T47D (cell line): ENCODE measurements at places on chromosomes 4 and X.
A peak's percentile ranks its signal among the peaks of the same experiment; 100 is the strongest.

DNA sequence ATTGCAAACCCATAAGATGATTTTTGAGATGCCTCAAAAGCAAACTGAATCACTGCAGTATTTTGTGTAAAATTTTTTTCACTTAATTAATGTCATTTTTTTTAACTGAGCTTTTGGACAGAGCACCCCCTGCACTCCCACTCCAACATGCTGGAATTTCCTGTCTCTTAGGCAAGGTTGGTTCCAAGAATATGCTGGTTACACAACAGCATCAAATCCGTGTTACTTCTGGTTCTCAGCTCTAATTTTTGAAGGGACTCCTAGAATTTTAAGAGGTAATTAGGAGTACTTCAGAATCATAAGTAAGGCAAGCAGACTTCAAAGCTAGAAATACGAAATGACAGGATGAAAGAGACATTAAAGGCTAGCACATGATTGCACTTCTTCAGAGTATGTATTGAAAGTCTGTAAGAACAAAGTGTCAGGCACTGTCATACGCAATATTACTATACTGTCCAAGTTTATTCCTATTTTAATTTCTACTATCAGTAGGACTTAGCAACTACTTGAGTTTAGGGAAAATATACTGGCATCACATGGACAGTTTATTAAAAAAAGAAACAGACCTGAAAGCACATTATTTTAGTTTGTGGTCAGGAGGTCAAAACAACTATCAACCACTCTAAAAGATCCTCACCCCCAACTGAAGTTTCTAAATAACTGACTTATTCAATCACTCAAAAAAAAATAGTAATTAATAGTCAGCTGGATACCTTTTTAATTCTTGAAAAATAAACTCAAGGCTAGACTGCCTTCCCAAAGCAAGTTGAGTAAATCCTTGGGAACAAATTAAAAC, 1.6 kb upstream of the JCHAIN start:
- no peak for DNase-seq

- DNase-seq = no peak
Measured at GRCh38 chr4:6548201-6548881, 26.6 kb upstream of the MAN2B2 start.

DNA sequence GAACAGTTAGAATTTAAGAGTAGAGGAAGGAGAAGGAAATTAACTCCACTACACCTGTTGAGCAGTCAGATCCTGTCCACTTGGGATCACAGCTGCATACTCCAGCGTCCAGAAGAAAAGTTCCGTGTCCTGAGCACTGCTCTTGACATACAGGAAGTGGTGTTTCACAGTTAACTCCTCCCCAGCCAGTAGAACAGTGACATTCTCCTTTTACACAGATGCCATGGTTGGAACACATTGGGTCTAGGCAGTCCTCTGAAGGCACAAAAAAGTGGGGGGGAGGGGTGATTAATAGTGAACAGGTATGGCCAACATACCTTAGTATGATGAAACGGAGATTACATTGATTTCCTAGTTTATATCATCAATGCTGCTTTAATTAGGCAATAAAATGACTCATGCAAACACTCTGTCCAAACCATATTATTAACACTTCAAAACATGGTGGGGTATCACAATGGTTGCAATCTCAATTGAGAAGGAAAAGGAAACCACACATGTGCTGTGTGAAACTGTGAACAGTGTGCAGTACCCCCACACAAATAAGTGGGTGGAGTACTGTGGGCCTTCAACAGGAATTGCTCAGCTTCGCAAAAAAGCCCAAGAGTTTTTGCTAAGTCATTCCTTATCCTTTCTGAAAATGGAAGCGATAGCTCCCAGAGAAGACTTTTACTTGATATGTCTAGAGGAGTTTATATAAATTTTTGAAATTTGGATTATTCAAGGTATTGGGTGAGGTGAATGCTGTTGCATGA, 295.6 kb downstream of the SH2D1A start:
- DNase-seq = no peak

DNA sequence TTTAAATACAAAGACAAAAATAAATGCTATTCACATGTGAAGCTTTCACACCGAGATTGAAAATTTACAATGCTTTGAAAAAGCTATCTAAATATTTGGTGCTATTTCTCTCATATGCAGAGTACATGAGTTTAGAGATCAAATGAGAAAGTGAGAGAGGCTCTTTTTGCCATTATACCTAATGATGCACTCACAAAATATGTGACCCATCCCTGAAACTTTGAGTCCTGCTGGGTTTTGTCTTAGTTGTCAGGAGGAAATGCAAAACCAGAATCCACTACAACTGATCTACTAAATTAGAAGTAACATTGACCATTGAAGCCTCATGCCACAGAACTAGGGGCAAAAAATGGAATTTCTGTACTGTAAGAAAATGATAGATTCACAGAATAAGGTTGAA, 251.7 kb downstream of the MAPK10 start:
- DNase-seq = no peak

- peak; percentile 62 for DNase-seq
Measured at GRCh38 chrX:54357414-54358377, at the start of gene WNK3. TSS of gene WNK3 (minus strand) at chrX:54358046.

- no peak for DNase-seq
Measured at GRCh38 chrX:114363346-114363745, 220.5 kb upstream of the HTR2C start.

GRCh38 chr4:168853770-168854169, 156.3 kb downstream of the CBR4 start:
- no peak for DNase-seq

DNA sequence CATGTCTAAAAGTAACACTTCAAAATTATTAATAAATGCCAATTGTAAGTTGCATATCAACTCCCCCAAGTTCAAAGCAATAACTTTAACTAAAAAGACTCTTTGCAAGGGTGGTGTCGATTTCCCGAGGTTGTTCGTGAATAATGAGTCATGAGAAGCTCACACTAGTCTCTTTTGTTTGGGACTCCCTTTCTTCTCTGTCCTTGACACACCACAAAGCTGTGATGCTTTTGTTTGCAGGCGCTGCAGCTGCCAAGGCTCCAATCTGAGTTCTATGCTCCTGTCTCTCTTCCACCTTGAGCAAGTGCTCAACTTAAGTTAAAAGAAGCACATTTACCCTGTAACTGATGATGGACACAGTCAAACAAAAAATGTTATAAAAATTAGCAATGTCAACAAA, 65.9 kb downstream of the FAT1 start:
- no peak for DNase-seq

DNA sequence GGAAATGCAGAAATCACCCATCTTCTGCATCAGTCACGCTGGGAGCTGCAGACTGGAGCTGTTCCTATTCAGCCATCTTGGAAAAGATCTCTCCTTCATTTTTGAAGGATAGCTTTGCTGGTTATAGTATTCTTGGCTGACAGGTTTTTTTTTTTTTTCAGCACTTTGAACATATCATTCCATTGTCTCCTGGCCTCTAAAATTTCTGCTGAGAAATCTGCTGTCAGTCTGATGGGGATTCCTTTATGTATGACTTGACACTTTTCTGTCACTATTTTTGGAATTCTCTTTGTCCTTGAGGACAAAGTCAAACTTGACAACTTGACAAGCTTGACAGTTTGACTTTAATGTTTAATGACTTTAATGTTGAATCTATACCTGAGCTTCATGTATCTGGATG, 16.8 kb downstream of the HPGDS start:
- no peak for DNase-seq

GRCh38 chr4:168163106-168163505, 70.8 kb downstream of the ANXA10 start:
- no peak for DNase-seq
